ENCODE measurements at places on chromosomes 4 and X.

DNA sequence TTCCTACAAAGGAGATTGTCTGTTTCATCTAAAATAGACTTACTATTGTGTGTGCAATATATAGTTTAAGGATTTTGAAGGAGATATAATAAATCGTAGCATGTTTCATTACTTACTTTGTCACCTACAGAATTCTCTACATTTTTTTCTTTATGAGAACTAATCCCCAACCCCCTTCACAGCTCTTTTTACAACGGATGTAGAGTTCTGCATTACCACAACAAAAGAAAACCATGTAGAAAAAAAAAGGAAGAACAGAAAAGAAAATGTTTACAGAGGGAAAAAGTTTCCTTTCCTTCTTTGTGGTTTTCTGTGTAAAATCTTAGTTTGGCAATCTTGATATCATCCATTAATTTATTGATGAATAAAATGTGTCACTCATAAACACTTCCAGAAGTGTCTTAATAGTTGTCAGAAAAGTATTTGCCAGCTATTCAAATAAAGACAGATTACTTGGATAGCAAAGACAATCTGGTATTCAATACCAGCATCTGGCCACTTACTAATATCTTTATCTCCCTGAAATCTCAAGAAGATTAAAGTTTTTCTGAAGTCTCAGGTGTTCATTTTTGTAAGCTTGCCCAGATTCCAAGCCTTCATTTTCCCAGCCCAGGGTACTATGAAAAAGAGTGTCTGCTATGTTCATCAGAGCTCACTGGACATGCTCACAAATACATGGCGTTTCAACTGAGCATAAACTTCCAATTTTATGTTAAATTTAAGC is 806.8 kb downstream of the PCDH19 start:
- no peak for DNase-seq

DNA sequence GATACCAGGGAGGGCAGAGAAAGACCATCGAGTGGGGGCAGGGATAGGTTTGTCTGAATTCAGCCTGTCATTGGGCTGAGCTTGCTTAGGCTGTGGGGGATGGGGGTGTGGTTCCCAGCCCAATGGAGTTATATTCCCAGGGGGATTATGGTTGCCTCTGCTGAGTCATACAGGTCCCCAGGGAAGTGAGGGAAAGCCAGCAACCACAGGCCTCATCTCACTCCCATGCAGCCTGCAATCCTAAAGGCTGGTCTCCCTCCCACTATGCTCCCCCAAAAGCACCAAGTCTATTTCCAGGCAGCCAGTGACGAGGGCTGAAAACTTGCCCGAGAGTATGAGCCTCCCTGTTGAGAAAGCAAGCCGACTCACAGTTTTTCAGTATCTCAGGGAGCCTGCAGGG is 39.3 kb downstream of the AFM start:
- DNase-seq, result no peak

GRCh38 chr4:47968847-47969246 is 47.6 kb downstream of the CNGA1 start:
- DNase-seq, result no peak

- DNase-seq, result no peak
Observed at GRCh38 chr4:34371676-34372075, 1872.6 kb downstream of the ARAP2 start.

GRCh38 chr4:42547805-42548204 is 109.1 kb downstream of the ATP8A1 start:
- DNase-seq, result no peak

- DNase-seq, result no peak
Observed at GRCh38 chr4:100362366-100362765, 155.5 kb downstream of the EMCN start.

GRCh38 chrX:72276478-72276953 is 532 bp downstream of the RPS4X start:
- no peak for DNase-seq

DNA sequence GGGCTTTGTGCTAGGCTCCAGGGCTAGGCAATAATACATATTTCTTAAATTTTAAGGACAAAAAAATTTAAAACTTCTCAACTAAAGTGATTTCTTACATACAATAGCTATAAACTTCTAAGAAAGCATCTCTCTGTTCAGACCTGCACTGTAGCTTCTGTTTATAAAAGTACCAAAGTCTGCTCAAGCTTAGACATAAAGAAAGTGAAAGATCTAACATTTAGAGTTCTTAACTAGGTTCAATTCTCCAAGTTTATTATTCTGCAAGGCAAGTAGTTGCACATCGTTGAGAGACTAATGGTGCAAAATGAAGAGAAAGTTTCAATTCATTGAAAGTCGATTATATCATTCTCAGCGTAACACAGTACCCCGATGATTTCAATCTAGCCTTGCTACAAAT is 857.4 kb upstream of the HTR2C start:
- DNase-seq, result no peak

- DNase-seq, result peak; percentile 74
Observed at GRCh38 chrX:12950851-12951594, 23.9 kb upstream of the TMSB4X start.

GRCh38 chr4:26793735-26794134 is 66.9 kb upstream of the STIM2 start:
- no peak for DNase-seq

GRCh38 chr4:111475001-111475400 is 670.3 kb upstream of the FAM241A start:
- no peak for DNase-seq

DNA sequence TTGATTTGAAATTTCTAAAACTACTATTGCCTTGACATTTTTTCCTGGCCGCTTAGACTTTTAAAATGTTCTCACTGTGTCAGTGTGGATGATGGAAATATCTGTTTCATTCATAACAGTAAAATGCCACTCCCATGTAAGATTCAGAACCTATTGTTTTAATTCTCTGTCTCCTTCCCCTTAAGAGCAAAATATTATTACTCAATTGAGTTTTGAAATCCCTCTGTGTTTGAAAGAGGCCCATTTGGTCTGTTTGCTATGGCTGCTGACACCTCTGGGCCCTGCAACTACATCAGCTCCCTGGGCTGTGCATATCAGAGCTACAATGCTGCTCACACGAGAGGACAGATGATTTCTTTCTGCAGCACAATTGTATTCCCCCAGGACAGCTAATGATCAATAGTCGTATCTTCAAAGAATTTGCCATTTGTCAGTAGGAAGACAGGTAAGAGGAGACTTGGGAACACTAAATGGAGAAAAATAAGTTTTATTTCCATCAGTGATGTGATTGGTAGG is 388.0 kb upstream of the GALNT7 start:
- no peak for DNase-seq

DNA sequence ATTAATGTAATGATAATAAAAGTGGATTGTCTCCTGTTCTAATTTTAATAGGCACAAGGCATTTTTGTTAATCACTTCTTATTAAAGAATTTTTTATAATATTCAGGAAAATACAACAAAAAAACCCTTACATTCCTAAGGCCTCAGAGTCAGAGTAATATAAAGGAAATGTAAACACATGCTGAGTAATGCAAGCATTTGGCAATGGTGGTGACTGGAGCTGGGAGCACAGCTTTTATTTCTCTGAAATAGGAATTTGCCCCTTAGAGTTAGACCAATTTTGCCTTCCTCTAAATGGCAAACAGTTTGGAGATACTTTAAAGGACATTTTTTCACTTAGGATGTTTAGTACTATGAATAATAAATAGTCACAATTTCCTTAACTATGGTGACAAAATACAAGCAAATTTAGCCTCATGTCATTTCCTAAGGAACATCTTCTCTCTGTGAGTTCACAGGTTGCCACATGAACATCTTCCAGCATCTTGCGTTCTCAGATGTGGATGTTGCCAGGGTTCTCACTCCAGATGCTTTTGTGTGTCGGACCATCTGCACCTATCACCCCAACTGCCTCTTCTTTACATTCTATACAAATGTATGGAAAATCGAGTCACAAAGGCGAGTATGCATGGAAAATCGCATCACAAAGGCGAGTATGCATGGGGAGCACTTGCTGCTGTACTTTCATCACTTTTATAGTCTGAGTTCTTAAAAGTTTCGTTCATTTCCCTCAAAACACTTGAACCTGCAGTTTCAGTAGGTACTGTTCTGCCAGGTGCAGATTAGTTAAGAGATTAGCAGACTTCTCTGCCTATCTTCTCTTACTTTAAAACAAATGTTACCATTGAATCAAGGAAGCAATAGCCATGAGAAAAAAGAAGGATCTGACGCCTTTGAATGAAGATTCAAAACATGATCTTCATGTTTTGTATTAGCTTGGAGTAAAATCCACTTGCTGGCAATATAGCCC is 15.9 kb upstream of the F11 start:
- no peak for DNase-seq

- DNase-seq, result no peak
Observed at GRCh38 chr4:151725087-151725486, 35.7 kb downstream of the GATB start.

GRCh38 chr4:48340276-48340964 is 909 bp upstream of the SLAIN2 start:
- DNase-seq, result no peak

GRCh38 chr4:38582889-38583470 is 81.0 kb upstream of the KLF3 start:
- DNase-seq, result no peak

DNA sequence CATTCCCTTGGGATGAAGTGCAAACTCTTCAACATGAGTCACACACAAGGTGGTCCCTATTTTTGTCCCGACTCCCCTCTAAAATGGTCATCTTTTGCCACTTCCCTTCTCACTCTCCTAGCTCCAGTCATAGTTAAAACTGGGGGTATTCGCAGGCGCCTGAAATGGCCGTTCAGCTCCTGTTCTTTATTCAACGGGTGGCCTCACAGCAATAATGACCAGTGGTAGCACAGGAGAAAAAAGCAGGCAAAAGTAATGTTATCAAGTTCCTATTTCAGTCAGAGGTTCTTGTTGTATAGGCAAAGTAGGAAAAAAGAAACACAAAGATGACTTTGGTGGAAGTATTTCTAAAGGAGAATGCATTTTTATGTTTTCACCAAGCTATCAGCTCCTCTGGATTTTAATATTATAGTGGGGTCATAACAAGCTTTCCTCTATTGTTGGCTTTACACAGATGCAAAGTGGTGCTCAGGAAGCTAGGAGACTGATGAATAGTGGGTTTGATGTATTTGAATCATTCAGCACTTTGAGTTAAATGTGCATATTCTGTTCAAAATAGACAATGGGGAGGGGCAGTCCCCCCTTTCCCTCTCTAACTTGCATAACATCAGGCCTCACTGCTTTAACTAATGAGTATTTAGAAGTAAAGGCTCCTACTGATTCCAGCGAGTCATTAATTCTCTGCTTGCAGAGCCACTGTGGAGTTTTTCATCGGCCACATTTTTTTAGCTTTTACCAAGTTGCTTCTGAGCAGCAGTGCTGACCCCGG is 171.2 kb upstream of the NDP start:
- DNase-seq, result no peak

GRCh38 chrX:110706446-110706845 is 89.2 kb downstream of the CHRDL1 start:
- DNase-seq, result no peak

- DNase-seq, result no peak
Observed at GRCh38 chr4:122876456-122876855, 45.9 kb downstream of the NUDT6 start.

- no peak for DNase-seq
Observed at GRCh38 chr4:67130411-67130810, 414.9 kb downstream of the CENPC start.

GRCh38 chr4:646460-646859 is 21.1 kb downstream of the PDE6B start:
- DNase-seq, result peak; percentile 66

DNA sequence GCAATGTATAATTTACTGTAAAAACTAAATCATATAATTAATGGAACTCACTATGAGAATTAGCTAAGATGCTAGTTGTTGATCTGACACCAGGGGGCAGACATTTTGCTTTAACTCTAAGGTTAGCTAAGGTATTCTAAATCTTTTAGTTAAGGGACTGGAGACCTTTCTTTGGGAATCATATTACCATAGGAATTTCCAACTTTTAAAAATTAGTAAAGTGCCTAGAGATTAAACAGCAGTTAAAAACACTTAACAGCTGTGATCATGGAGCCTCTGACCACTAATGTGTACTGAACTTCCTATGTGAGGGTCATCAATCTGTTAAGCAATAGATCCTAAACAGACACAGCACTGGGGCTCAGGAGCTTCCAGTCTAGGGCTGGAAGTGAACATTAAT is 226.6 kb downstream of the NSUN7 start:
- no peak for DNase-seq

DNA sequence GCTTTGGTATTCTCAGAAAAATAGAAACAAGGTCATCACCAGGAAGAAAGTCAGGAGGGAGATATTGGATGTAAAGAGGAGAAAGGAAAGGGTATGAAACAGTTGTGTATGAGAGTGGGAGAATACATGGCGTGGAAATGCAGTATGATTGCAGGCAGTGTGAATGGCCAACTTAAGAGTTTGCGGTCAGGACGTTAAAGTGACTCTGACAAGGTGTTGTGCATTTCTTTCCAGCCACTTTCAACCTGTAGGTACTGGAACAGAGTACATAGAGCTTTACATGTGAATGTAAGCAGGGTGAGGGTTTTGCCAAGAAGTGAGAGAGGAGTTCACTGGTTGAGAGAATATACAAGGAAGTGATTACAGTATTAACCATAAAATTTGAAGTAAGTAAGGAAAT is 15.7 kb downstream of the ATP10D start:
- DNase-seq, result no peak

DNA sequence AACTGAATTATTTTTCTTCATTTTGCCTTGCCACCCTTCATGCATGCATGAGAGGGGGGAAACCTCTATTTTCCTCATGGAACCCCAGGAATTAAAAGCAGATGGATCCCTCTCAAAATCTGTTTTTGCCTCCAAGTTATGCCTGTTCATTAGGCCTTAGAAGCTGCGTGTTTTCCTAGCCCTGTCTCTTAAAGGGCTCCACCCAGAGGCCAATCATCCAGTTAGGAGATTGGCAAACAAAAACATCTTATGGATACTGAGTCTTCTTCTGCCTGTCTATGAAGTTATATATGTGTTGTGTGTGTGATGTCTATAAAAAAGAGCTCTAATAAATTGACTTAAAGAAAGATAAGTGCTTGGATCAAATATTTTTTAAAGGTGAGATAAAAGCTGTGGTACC is 142.9 kb downstream of the ANAPC10 start:
- DNase-seq, result no peak

DNA sequence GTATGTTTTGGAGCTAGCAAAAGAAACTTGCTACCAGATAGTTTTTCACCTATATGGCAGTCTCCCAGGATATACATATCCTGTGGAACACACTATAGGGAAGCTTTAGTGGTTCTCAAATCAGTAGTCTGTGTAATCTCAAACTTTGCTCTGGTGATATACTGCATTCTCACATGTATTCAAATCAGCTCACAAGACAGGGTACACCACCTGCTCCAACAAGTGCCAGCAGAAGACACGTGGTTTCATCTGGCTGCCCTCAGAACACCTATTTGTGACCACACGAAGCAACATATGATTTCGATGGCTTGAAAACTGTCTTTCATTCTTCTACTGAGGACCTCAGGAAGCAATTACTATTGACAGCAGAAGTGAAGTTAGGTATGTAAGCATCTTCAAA is 37.7 kb downstream of the BCLAF3 start:
- no peak for DNase-seq
